Transverse colon (tissue), 4 donors: ENCODE measurements at places on chromosomes 4 and X. TPM values are rescaled to one million over a fixed set of nuclear protein-coding genes. Genes with fewer than 3 reads are reported as not detected.
A peak's percentile ranks its signal among the peaks of the same experiment; 100 is the strongest.

DNA sequence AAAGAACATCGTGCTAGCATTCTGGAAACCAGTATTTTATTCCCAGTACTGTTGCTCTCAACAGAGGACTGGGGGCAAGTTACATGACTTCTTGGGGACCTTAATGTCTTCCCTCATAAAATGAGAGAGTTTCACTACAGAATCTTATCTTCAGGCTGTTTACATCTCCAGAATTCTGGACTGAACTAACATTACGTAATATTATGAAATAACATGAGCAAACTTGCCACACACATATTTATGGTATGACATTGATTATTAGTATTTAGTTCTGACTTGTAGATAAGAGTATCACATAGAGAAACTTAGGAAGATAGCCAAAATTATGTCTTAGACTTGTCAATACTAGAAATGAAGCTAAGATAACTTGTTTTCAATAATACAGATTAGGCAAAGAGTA is 68.0 kb downstream of the NFKB1 start:
- no peak for DNase-seq

DNA sequence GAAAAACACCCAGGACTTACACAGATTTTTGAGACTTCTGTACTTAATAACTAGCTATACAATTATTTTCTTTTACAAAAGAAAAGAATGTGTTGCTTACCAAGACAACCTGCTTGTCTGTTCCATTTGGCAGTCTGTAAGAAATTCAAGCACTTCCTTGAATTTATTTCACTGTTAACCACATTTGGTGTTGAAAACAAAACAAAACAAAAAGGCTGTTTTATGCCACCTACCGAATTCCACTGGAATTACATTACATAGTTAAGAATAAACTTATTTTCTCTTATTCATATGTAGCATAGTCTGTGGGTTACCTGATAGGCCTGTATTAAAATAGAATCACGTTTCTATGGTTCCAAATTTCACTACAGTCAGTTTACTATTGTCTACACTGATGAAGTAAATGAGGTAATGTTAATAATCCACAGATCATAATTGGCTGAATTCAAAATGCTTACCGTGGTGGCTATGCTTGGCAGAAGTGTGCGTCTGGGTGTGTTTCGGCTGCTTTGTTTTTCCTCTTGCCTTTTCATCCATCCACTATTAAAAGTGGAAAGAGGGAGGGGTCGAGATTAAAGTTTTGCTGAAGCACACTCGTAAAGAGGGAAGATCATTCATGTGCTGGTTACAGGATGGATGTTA is at the start of gene TLR1:
TSS of gene TLR1 (minus strand) at position 138 of the 642 bp plus-strand sequence. CDS start 5,960 bp downstream, outside the sequence.
- DNase-seq: no peak

DNA sequence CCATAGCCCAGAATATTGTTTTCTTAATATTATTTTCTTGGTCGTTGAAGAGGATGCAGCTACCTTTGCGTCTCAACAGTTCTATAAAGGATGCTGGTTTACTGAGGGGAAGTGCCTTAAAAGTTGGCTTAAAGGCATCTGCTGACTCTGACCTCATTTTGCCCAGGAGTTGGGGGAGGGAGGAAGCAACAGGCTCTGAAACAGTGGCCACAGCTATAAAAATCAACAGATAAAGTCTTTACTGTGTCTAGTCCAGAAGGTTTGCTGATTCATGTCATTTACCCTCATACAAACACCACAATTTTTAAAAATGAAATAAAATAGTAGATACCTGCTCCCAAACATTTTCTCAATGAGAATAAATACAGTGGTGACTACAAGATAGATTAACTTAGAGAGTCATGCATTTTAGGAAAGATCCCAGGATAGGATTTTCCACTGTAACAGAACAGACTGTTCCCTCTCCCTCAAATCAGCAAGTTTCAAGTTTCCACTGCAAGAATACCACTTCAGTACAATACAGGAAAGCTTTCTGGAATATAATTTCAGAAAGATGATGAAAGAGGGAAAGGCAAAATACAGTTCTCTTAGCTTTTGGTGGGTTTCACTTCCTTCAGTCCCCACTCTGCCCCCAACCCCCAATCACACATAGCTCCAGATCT is 1.9 kb downstream of the PHKA1 start:
- no peak for DNase-seq

- DNase-seq: no peak
These were observed 24.4 kb upstream of the PDE6B start for GRCh38 chr4:600850-601515.

DNA sequence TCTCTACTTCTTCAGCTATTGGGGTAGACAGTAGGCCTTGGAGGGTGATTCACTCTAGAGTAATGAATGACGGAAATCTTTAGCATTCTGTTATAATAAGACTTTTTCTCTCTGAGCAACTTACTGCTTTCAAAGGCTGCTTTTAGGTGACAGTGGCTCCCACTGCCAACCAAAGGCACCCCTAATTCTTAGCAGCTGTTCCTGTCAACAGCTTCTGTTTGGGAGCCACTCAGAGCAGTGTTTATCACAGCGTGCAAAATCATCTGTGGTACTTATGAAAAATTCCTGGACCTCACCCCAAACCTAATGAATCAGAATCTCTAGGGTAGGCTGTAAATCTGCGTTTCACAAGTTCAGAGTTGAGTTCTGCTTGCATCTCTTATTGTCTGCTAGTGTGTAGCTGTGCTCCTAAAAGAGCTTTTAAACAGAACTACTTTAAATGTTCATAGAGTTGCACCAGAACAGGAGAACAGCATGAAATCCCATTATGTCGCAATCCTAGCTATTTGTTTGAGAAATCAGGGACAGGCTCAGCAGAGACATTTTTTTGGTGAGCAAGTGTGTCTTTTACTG is 52.8 kb upstream of the POU4F2 start:
- no peak for DNase-seq

- no peak for DNase-seq
These were observed 161.1 kb downstream of the UNC5C start for GRCh38 chr4:95387719-95388118.

DNA sequence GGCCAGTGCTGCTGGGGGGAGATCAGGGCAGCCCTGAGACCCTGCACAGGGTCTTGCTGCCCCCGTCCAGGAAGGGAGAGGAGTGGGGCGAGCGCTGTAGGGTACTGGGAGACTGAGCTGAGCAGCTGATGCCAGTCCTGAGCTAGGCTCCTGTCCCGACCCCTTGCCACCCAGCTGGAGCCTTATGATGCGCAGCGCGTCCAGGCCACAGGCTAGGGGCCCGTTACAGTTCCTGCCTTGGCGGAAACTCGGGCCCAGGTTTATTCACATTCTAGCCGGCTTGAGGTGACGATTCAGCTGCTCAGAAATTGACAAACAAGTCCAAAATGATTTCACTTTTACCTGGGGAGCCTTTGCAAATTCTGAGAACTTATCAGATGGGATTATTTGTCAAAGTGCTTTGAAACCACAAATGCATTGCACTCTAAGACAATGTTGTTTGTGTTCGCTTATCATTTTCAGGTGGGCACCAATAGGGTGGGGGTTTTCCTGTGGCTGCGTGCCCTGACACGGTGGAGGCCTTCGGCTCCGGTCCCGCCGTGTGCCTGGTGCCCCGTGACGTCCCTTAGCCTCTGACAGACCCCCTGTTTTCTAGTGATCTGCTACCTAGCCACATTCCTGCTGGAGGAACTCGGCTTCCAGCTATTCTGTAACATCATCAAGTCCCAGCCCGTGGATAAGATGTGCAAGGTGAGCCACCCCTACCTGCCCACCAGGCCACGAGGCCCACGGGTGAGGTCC is 18.9 kb downstream of the CFAP99 start:
- DNase-seq: no peak

DNA sequence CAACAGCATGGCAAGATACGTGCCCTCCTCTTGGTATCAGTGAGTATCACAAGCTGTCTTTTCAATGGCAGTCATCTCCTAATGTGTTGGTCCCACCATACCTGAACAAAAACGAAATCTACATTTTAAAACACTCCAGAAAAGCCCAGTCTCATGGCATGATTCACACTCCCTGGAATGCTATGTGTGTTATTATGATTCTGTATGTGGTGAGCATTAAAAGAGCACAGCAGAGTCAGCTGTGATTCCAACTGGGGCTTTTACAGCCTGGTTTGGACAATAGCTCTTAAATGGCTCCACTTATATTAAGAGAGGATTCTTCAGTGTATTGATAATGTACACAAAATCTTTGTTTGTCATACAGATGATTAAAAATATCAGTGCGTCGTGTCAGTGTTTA is 274.1 kb upstream of the GK2 start:
- DNase-seq: no peak

DNA sequence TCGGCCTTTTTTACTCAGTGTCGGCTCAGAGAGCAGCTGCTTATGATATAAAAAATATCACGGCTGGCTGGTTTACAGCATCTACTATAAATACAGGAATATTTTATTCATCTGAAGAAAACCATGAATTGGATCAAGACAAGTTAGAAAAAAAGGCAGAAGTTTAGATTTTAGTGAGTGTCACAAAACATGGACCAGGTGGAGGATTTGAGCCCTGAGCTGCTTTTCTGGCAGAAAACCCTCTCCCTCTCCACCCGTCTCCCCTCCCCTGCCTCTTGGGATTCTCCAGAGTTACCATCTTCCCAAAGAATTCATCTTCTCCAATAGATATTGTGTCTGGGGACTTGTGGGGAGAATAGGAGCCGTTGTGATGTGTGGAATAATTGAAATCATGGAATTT is 142.8 kb upstream of the RAI2 start:
- no peak for DNase-seq

GRCh38 chr4:38904090-38904666 is 36.6 kb downstream of the FAM114A1 start:
- DNase-seq: peak; percentile 14

DNA sequence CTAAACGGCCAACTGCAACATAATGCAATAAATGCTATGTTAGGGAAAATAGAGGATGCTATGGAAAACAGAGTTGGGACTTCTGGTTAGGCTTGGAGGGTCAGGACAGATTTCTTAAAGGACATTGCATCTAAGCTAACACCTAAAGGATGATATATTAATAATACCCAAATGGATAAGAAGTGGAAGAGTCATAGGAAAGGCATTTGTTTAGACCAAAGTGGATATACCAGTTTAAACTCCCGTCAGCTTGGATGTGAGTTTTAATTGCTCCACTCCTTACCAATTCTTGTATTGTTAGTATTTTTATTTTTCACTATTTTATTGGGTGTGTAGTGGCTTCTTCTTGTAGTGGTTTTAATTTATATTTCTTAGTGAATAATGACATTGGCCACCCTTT is 93.9 kb downstream of the PTPN13 start:
- DNase-seq: no peak

GRCh38 chr4:179757641-179758040 is 2315.4 kb upstream of the AGA start:
- no peak for DNase-seq

GRCh38 chr4:54063229-54063628 is 1.2 kb downstream of the CHIC2 start:
- no peak for DNase-seq

GRCh38 chrX:71400710-71401109 is 34.6 kb downstream of the TAF1 start:
- no peak for DNase-seq

- no peak for DNase-seq
These were observed 49.6 kb downstream of the GRIA2 start for GRCh38 chr4:157270108-157270507.

- DNase-seq: no peak
These were observed 3.3 kb downstream of the PCDH10 start for GRCh38 chr4:133152330-133152821.

- no peak for DNase-seq
These were observed 241.4 kb downstream of the UGT8 start for GRCh38 chr4:114839986-114840385.

- DNase-seq: no peak
These were observed 35.1 kb downstream of the HERC6 start for GRCh38 chr4:88413801-88414200.

DNA sequence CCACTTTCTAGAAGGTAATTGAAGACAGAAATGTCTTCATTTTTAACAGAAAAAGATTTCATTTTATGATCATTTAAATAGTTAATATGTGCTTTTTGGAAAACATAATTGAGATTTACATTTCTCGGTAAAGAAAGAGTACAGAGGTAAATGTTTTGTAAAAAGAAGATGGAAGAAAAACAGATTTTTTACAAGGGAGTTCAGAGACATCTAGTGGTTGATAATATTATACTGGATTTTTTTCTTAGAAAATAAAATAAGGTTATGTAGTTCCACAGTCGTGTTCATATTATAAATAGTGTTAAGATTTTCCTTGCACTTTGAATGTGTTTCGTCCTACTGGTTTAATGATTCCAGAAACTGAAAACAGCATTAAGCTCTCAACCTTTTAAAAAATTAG is 60.6 kb downstream of the SMARCA1 start:
- DNase-seq: no peak

GRCh38 chrX:28108186-28108945 is 127.1 kb upstream of the DCAF8L1 start:
- DNase-seq: no peak

DNA sequence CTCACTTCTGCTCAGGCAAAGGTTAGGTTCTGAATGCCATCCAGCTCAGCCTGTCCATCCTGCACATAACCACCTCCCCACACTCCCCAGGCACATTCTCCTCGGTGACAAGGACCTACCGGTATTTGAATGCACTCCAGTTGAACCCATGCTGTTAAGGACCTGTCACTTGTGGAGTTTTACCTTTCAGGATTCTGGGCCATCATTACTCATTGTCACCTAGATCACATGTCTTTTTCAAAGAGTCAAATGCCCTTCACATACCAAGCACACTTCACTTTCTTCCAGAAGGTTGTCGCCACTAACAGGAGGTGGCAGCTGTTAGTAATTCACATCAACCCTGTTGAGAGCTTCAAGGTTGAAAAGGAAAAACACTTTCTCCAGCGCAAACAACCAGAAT is 218.3 kb downstream of the SOWAHB start:
- DNase-seq: no peak

DNA sequence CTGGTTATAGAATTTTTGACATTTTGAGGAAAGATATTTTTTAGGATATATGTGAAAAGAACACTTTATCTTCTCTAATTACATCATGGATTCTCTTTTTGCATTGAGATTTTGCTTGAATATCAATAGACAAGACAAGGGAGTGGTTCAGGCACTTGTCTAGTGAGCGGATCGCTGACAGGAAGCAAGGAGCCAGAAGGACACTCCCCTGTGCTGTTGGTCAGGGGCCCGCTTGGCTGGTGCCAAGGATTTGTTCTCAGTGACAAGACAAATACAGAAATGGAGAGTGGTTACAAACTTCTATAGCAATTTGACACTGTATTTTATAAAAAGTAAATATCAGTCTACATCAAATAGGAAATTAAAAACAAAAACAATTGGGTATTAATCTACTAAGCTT is 60.0 kb downstream of the SLC9B1 start:
- no peak for DNase-seq

GRCh38 chrX:42025861-42026260 is 102.5 kb upstream of the CASK start:
- DNase-seq: no peak

The GYG2 gene
- 3.0 TPM for total RNA-seq

The AFM gene
- not detected for total RNA-seq

The CT45A1 gene
- total RNA-seq: not detected

The SMIM10 gene
- not detected for total RNA-seq

The POLR2B gene
- total RNA-seq: 56.0 TPM

The SOWAHB gene
- total RNA-seq: 63.2 TPM

The BEND2 gene
- total RNA-seq: not detected

The THAP6 gene
- 18.5 TPM for total RNA-seq

The ARX gene
- total RNA-seq: not detected

The UBE2D3 gene
- total RNA-seq: 315 TPM

The MUC7 gene
- not detected for total RNA-seq
